ENCODE measurements at places on chromosomes 4 and X. TPM values are rescaled to one million over a fixed set of nuclear protein-coding genes. Genes with fewer than 3 reads are reported as not detected.

The ABCG2 gene
- 2.2 TPM for total RNA-seq

DNA sequence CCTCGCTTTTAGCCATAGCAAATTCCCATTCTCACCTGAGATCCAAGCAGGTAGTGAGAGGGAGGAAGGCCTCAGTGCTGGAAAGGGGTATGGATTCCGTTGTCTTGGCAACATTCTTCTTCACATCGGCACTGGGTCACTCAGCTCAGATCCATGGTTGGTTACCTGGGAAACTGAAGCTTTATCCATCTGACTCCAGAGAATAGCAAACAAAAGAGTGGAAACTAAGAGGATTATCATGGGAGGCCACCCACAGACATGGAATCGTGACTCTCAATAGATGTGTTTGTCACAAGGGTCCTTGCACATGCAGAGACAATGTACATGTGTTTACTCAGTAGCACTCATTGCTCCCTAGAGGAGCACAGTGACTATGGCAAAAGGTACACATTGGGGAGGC is 81.0 kb downstream of the MAGED4 start:
- DNase-seq: no peak

- no peak for DNase-seq
Measured at GRCh38 chr4:183071222-183071621, 27.8 kb upstream of the WWC2 start.

- DNase-seq: no peak
Measured at GRCh38 chr4:2939383-2940243, 23.6 kb downstream of the NOP14 start.
